Activated naive CD8-positive, alpha-beta T cell treated with anti-CD3 and anti-CD28 coated beads, Interleukin-2, amount 10 ng/mL, durations not matched to agents 7 days and 5 days (primary cell): ENCODE measurements at places on chromosomes 13 and 19. TPM values are rescaled to one million over a fixed set of nuclear protein-coding genes. Genes with fewer than 3 reads are reported as not detected.

DNA sequence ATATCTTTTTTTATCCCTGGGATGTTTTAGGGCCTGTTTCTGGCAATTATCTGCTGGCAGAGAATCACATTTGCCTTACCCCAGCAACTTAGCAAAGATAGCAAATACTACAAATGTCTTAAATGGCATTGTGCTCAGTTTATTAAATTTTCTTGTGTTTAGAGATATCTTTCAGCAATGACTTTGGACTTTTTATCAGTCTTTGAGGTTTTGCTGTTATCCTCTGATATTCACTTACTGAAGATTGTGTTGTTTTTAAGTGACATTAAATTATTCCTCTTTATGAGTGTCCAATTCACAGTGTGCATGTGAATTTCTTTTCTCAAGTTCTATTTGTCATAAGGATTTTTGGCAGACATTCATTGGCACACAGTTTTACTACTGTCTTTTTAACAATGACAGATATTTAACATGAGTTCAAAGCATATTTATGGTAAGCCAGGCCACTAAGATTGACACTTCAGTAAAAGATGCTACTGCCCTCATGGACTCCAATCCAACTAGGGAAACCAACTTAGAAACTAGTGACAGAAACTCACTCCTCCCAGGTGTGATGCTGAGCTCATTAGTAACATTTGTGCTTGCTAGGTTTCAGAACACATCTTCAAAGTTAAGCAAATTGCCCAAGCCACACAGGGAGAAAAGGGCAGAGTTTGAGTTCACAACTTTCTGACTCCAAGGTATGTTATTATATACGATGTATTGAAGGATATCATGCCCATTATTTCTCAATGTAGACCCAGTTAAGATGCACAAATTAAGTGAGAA lies 481.9 kb downstream of the GPC6 start:
- DNase-seq, result no peak
- H3K36me3 ChIP-seq, result no peaks in the 10 kb centered on the region
- no peak overlapping the region for H3K4me3 ChIP-seq
- H3K4me1 ChIP-seq, result no peaks in the 10 kb centered on the region
- no peaks in the 10 kb centered on the region for H3K27me3 ChIP-seq

DNA sequence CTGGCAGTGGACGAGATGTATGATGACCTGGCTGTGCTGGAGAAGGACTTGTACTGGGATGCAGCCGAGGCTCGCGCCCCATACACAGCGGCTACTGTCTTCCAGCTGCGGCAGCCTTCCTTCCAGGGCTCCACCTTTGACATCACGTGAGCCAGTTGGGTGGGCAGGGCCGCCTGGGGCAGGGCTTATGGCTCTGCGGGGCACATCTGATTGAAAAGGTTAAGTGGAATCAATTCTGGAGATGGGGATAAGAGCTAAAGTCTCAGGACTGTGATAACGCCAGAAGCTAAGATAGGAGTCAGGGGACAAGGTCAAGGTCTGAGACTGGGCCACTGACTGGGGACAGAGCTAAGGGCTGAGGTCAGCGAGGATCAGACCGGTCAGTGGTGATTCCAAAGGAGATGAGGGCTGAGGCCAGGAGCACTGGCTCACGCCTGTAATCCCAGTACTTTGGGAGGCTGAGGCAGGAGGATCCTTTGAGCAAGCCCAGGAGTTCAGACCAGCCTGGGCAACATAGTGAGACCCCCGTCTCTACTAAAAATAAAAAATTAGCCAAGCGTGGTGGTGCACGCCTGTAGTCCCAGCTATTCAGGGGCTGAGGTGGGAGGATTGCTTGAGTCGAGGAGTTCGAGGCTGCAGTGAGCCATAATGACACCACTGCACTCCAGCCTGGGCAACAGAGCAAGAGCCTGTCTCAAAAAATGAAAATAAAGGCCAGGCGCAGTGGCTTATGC lies 4.7 kb downstream of the BEST2 start:
- no peaks in the 10 kb centered on the region for H3K36me3 ChIP-seq
- no peak overlapping the region for H3K4me3 ChIP-seq
- no peak for DNase-seq
- peaks cover 2% of the 10 kb centered on the region for H3K4me1 ChIP-seq
- no peak overlapping the region for H3K27ac ChIP-seq

DNA sequence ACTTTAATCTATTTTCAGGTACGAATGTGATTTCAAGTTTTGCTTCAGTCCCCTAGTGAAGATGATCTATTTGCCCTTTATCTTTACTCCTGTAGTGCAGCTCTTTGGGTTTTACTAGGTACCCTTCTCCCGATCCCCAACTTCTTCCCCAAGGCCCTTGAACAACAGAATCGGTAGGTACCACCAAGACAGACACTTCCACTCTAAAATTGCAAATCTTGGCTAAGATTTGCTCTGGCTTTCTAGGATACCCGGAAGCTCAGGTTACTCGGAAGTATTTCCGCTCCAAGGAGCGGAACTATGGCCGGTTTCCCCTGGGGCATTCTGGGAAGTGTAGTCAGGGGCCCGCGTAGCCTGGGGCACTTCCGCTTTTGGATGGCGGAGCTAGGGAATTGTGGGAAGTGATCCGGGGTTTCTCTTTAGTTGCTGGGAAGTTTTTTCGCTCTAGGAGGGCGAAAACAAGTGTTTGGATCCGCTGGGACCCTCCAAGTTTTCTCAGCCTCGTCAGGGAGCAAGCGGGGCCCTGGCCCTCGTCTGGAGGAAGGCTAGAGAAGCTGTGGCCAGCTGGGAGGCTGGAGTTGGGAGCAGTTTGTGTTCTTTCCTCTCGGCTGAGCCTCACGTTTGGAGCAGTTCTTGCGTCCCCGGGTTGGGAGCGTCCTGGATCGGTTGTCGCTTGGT lies 5.1 kb upstream of the ZNF227 start:
- peaks cover 6% of the 10 kb centered on the region for H3K4me1 ChIP-seq
- peak overlapping the region; percentile 77 for H3K27ac ChIP-seq
- H3K4me3 ChIP-seq, result peak overlapping the region; percentile 86
- peaks cover 9% of the 10 kb centered on the region for H3K36me3 ChIP-seq
- H3K27me3 ChIP-seq, result peaks cover 3% of the 10 kb centered on the region

KIR2DL3 gene
- not detected for total RNA-seq

SBSN gene
- not detected for total RNA-seq
